ENCODE measurements at places on chromosomes 12 and 14.

DNA sequence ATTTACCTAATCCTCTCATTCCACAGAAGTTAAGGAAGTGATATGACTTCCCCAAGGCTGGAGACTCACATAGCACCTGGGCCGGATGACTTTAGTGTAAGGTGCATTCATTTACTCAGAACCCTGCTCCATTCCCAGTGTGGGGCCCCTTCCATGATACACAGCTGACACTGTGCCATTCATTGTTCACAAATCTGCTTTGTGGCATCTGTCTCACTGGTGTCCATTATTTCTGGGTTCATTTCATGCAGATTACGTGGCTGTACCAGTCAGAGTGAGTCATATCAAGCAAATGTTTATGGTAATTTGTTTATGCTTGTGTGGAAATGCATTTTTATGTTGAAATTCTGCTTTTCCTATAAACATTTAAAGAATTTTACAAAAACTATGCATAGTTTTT, 5.2 kb downstream of the ANO4 start:
- no peak for DNase-seq

DNA sequence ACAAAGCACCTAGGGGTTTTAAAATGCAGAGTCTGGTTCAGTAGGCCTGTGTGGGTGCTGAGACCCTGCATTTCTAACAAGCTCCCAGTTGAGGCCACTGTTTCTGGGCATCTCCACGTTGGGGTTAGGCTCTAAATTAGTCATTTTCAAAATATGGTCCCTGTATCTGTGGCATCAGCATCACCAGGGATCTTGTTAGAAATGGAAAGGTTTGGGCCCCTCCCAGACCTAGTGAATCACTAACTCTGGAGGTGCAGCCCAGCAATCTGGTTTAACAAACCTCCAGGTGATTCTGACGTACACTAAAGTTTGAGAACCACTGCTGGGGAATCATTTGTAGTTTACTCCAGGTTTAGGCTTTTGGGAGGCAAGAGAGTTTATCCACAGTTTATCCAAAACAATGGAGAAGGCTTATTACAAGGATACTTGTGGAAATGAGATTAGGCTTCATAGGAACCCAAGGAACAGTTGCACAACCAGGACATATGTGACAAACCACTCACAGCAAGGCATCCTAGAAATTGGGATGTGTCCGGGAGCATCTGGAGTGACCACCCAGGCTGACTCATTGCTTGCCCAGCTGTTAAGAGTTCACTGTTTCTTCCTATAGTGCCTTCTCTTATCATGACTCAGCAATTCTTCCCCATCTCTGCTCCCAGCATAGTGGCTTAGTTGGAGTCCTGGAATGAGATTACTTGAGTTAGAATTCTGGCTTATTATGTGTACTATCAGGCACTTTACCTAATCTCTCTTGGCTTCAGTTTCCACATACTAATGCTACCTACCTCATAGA, 71.6 kb upstream of the STXBP6 start:
- DNase-seq = no peak

DNA sequence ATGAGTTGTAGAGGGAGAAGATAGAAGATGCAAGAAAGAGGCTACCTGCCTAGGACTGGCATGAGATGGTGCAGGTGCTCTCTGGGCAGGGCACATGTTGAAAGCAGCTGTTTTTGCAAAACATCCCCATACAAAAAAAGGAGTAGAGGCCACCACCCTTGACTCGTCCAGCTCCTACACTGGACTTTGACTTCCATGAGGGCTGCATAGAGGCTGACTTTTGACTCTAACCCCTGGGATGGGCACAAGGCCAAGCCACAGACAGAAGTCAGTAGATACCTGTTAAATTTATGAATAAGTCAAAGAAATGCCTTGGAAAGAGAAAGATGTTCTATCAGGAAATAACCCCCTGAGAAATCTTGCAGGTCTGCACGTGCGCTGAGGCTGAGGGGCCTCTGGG, 1139.1 kb upstream of the TMEM132C start:
- no peak for DNase-seq

DNA sequence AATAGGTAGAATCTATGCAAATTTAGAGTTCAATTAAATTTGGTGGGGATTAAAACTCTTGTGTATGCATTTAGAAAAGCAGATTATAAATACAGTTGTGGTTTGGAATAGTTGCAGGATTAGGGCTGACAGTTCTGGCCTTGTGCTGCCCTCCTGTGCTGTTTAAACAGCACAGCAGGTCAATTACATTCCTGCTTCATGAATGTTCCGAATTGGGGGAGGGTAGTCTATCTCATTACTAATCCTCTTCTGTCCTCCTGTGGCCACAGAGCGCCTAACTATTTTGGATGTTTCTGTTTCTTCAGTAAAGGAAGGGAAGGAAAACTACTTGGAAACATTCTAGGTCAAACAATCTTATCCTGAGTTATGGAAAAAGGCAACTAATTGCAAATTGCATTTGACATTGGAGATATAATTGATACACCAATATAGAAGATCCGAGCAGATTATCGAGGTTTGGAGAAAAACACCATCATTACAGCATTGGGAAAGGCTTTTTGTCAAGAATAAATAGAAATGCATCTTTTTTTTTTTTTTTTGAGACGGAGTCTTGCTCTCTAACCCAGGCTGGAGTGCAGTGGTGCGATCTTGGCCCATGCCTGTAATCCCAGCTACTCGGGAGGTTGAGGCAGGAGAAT, 8.7 kb upstream of the GPR19 start:
- no peak for DNase-seq

GRCh38 chr14:55638665-55639064, 58.7 kb downstream of the KTN1 start:
- no peak for DNase-seq
